Activated effector memory CD4-positive, alpha-beta T cell treated with anti-CD3 and anti-CD28 coated beads, Interleukin-2, amount 50 U/mL, for 16 hours (primary cell): ENCODE measurements at places on chromosomes 12 and 14.

GRCh38 chr12:131841547-131841946, 13.4 kb downstream of the MMP17 start:
- DNase-seq, result no peak

DNA sequence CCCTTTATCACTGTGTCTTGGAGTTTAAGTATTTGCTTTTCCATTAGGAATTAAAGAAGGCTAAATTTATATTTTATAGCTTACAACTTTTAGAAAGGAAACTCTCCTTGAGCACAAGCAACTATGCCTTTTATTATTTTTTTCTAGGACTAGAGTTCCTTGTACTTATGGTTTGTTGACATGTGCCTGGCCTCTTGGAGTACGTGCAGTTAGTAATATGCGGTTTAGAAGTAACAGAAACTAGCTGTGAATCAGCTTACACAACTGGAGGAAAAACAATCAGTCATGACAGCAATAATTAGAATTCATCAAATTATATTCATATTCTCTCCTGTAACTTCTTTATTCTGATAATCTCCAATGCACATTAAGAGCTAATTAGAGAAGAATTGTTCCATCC, 428.7 kb downstream of the AEBP2 start:
- DNase-seq, result no peak

DNA sequence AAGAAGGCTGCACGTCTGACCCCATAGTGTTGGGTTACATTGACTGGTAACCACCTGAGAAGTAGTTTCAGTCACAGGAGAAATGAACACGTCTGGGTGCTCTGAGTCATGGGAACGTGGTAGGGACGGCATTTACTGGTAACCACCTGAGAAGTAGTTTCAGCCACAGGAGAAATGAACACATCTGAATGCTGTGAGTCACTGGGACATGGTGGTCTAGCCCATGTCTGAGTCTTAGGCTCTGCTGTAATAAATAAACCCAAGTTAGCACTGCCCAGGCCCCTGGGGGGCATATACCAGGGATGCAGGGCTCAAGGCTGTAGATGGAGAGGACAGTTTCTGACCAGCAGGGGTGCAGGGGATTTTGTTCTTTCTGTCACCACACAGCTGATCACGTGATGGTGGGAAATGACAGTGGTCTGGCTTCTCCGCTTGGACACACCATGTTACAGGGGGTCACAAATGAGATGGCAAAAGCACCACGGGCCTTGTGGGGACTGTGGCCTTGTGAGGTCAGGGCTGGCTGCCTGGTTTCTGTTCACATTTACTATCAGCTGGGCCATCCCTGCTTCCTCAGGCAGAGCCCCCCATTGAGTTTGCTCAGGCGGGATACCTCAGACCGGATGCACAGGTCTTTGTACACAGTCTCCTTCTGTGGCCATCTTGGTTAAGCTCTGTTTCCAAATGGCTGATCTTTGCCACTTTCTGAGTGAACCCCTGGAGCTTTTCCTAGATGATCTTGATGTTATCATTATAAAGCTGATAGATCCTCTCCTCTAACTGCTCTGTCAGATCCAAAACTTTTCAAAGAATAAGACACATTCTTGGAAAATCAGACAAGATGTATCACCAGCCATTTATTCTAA, 9.8 kb upstream of the C12orf42 start:
- DNase-seq, result peak; percentile 71

- no peak for DNase-seq
These were observed 276.7 kb downstream of the RASSF9 start for GRCh38 chr12:85559536-85559935.

GRCh38 chr12:47819896-47820630, at the start of gene HDAC7:
HDAC7 (minus strand) TSS chr12:47819903; CDS start chr12:47819785, 118 bp downstream.
- peak; percentile 89 for DNase-seq

GRCh38 chr14:99356031-99356608, 84.1 kb upstream of the BCL11B start:
- peak; percentile 21 for DNase-seq

DNA sequence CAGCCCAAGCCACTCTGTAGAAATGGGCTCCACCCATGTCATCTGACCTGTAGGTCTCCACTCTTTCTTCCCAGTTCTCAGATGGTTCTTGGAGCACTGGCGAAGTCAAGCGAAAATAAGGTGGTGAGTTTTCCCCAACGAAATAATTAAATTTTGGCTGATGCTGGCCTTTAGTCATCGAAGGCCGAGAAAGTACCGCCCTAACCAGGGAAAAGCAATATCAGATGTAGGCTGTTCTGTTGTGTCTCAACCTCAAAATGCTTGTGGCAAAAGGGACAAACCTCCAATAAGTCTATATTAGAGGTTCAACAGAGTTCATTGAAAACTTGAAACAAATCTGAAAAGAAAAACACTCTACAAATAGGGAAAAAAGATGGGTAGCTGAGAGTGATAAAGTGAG, 48.6 kb upstream of the BCAT1 start:
- no peak for DNase-seq

- DNase-seq, result no peak
These were observed 168.6 kb upstream of the IFNG-AS1 start for GRCh38 chr12:67820694-67821093.

- DNase-seq, result no peak
These were observed 15.1 kb downstream of the GLRX5 start for GRCh38 chr14:95549656-95550585.

GRCh38 chr12:122422730-122423257, 325 bp upstream of the CLIP1 start:
- DNase-seq, result peak; percentile 78

DNA sequence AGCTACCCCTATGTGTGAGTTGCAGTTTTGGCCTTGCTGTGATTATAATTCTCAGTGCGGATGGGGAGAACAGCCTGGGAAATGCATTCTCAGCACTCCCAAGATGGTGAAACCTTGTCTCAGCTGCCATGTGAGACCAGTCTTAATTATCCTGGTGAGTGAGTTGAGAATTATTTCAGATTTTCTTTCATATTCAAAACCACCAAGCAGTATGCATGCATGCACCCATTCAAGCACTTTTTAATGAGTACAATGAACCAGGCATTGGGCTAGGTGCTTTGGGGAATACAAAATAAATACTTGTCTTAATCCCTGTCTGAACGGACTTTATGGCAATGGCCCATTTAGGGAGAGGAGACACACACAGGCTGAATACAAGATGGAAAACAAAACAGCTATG, 94.7 kb downstream of the PTPN11 start:
- no peak for DNase-seq

DNA sequence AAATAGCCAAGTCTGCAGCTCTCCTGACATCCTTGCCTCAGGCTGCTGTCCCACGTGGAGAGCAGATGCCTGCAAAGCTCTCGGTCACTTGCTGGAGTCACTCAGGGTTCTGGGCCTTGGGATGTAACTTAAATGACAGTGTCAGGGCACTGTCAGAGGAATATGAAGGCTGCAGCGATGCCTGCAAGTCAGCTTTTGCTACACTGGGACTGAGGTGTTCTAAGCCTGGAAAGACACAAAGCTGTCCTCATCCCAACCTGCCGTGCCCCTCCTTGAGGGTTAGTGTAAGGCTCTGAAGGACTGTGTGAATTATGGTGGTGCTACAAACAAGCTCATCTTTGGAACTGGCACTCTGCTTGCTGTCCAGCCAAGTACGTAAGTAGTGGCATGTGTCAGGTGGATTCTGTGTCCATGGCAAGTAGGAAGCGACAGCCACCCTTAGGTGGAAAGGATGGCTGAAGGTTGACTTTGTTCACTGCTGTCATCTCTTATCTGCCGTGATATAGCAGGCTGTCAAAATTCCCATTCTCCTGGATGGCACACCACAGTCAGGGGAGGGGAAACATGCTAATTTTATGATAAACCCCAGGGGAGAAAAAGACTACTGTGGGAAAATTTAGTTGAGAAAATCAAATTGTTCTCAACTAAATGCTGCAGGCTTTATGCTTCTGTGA, 79.9 kb downstream of the DAD1 start:
- DNase-seq, result no peak

DNA sequence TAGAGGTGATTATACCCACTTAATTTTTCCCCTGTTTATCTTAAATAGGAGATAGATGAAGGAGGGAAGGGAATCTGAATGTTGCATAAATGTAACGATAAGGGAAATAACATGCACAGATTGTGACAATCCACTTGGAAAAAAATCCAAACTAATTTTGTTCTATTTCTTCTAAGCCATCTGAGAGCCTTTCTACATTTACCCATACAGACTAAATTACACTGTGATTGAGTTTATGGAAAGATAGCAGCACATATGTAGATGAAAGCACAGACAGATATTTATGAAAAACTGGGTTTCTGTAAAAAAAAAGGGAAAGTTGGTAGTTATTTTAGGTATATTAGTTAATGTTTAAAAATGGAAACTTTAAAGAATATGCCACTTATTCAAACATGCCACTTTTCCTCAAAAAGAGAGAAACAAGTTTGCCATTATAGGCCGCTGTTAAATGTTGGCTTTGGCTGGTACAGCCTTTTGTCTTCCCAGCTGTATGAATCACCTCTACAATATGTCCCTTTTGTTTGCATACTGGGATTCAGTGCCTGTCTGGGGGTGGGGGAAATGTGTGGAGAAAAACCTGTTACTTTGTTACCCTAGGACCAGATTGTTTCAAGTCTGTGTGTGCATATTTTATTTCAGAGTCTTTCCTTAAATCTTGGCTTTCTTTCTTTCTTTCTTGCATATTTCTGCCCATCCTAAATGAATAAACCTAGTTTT, 470.2 kb upstream of the LMO3 start:
- DNase-seq, result no peak

GRCh38 chr12:65986047-65986446, 144.5 kb downstream of the LLPH start:
- DNase-seq, result no peak

DNA sequence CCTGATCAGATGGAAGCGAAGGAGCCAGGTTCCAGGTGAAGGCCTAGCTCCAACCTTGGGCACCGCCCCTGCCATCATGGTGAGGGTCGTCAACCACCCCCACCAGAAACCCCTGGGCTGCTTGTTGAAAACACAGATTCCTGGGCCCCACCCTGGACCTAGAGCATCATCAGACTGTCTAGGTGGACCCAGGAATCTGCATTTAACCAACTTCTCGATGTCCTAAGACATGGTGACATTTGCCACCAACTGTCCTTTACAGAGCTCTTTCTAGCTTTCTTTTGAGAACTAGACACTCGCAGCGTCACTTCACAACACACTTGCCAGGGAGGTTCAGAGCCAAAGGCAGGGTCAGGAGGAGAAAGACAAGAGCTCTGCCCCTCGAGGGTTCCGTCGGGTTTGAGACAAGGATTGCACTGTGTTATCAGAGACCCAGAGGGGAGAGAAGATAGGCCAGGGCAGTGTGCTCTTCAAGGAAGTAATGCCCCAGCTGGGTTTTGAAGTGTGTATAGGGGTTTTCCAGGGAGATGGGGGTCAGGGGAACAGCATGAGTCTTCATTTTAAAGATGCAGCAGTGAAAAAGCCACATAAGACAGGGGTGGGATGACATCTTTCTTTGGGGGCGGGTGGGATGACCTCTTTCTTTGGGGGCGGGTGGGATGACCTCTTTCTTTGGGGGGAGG, 24.6 kb downstream of the RFLNA start:
- no peak for DNase-seq

- DNase-seq, result no peak
These were observed 298.4 kb upstream of the AMIGO2 start for GRCh38 chr12:47378222-47378582.

GRCh38 chr14:92315050-92315805, 7.7 kb upstream of the SLC24A4 start:
- DNase-seq, result no peak

DNA sequence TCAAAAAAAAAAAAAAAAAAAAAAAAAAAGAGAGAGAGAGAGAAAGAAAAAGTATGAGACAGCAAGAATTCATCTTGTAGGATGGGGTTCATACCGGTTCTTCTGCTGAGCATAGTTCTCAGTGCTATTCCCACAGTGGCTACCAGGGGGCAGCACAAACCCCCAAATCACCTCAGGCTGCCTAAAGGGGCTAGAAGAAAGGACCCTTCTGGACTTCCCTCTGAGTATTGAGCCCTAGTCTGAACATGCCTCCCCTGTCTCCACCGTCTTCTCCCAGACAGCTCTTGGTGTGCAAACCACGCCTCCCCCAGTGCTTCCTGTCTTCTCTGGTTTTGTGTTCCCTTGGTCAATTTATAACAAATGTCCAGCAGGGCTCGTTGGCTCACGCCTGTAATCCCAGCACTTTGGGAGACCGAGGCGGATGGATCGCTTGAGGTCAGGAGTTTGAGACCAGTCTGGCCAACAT, 31.3 kb upstream of the SMUG1 start:
- peak; percentile 87 for DNase-seq

- DNase-seq, result no peak
These were observed 824 bp downstream of the DDX55 start for GRCh38 chr12:123602651-123603195.

GRCh38 chr14:96901227-96901626, 104.0 kb downstream of the VRK1 start:
- DNase-seq, result no peak

DNA sequence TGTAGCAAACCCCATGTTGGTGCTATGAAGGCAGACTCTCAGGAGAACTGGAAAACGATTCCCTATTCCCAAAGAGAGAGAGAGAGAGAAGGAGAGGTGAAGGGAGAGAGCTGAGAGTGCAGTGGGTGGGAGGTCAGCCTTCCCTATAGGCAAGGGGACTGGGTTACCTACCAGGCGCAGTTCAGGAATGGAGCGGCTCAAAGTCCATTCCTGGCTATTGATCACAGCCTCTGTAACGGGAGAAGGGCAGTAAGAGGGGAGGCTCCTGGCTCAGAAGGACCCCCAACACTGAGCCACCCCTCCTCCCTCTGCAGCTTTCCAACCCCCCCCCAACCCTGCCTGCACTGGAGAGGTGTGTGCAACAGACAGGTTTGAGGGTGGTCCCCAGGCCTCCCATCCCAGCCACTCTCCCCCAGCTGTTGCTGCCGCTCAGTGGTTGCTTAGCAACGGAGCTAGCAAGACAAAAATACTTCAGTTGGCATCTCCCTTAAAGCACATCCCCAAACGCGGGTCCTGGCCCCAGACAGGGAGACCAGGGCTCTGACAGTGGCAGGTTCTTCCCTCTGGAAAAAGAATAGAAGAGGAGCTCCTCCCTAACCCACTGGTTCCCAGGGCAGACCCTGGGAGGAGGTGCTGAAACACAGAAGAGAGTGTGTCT, 3.2 kb downstream of the AGAP2 start:
- DNase-seq, result no peak

DNA sequence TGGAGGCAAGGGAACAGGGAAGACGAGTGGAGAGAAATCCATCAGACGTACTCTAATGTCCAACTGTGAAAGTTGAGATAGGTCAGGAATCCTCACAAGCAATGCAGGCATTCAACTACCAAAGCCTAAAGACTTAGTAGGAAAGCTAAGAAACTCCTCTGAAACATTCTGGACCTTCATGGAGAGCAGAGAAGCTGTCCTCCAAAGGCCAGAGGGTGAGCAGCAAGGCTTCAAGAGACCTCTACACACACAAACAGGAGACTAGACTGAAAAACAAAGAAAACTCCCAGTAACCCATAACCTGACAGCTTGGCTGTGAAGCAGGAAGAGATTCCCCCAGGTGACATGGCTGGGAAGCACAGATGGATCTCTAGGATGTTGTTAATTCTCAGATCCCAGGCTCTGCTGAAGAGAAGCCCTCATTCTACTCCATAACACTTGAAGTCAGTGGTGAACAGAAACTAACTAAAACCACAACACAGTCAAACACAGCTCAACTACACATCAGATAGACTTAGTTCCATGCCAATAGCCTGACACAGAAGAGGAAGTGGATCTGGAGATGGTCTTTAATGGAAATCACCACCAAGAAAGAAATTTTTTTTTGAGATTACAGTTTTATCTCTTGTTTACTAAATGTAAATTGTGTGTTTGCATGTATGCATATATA, 23.2 kb upstream of the LYZ start:
- no peak for DNase-seq
